ENCODE measurements at places on chromosomes 12 and 14. TPM values are rescaled to one million over a fixed set of nuclear protein-coding genes. Genes with fewer than 3 reads are reported as not detected.

DNA sequence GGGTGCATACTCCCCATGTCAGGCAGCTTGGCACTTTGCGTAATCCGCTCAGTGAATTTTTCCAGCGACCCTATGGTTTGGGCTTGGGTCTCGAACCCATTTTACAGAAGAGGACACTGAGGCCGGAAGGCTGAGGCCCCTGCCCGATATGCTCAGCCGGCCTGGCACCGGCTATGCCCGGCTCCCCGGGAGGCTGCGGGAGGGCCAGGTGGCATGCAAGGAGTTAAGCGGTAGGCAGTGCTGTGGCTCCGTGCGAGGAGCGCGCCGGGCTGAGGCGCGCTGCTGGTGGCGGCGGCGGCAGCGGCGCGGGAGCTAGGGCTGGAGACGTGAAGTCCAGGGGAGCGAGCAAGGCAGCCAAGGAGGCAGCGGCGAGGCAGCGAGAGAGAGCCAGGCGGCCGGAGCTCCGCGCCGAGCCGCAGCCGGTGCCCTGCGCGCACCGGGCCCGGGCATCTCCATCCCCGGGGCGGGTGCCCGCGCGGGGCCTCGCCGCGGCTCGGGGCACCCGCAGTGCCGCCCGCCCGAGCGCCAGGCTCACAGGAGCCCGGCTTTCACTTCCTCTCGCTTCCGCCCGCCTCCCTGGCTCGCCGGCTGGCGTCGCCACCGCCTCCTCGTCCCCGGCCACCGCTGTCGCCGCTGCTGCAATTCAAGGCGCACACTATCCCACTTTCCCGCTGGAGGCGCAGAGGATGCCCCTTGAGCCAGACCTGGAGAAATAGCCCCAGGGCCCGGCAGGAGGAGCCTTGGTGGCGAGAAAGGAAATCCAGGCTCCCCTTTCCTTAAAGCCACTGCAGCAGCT, at the start of gene WSCD2:
WSCD2 (plus strand) TSS at position 272 of the 796 bp plus-strand sequence. CDS start 66,545 bp downstream, outside the sequence.
- DNase-seq: peak; percentile 76

DNA sequence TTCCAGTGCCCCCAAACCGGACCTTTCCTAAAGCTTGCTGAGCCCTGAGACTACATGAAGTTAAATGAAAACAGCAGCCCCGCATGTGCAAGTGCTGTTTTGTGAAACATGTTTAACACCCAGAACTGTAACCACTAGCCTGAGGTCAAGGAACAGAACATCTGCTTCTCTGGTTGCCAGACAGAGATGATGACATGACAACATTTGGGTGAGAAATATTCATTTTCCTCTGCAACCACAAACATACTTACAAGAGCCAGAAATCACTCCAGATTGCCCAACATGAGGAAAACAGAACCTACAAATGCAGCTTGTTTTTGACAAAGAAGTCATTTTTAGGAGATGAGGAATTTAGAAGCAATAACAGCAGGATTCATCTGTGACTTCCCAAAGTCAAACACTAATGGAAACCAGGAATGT, 110.4 kb downstream of the BCAT1 start:
- DNase-seq: peak; percentile 41

GRCh38 chr12:52007158-52007921, 594 bp downstream of the TAMALIN start:
- DNase-seq: no peak

GRCh38 chr14:65101631-65102440, 481 bp downstream of the MAX start:
- DNase-seq: no peak

DNA sequence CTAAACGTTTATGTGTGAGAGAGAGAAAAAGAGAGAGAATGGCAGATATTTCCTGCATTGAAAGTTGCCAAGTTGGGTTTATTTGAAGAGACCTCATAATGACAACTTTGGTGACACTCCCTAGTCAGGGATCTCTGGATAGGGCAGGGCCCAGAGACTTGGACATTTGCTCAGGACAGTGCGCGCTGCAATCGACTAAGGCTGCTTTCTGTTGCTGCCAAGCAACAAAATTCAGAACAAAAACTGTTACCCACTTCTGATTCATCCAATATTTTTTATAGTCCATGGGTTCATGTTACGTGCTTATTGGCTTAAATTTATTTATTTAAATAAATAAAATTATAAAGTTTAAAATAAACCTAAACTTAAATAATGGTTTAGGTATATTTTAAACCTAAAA, 34.2 kb downstream of the PTGER2 start:
- DNase-seq: no peak

DNA sequence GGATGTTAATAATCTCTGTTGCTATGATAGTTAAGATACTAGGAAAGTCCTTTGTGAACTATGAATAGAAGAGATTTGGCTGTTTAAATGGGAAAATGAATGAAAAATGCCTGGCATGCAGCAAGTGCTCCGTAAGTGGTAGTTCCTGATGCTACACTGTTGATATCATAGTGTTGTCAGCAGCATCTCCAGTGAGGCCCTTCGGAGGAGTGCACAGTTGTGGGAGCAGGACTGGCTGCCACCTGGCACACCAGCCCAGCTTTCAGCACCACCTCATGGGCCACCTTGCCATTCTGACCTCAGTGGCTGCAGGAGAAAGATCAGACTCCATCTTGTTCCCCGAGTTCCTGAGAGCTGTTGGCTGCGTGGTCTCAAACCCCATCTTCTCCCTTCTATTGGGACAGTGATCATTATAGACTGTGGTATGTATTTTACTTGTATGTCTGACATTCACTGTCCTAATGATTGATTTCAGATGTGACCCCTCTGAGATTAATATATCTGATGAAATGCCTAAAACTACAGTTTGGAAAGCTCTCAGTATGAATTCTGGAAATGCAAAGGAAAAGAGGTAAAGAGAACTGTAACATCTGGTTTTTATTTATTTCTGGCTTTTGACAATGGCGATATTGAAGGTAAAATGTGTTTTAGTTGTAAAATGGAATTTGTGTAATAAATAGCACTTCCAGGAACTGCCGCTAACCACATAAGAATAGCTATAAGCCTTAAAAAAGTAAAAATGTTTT, 80.9 kb downstream of the SLC4A8 start:
- no peak for DNase-seq

DNA sequence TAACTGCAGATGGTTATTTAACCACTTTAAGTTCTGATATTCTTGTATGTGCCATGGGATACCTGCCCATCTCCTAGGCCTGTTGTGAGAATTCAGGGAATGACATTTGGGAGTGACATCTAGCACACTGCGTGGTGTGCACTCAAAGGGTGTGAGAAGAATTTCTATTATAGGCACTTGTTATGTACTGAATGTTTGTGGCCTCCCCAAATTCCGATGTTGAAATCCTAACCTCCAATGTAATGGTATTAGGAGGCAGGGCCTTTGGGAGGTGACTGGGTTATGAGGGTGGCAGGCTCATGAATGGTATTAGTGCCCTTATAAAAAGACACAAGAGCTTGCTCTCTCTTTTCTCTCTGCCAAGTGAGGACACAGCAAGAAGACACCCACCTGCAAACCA, 27.6 kb downstream of the VCPKMT start:
- DNase-seq: no peak

GRCh38 chr12:66144791-66145754, 14.5 kb upstream of the LLPH start:
- peak; percentile 71 for DNase-seq

GRCh38 chr12:132384916-132385774, 55.8 kb upstream of the GALNT9 start:
- DNase-seq: no peak

GRCh38 chr12:65951697-65952096, 127.4 kb downstream of the HMGA2 start:
- no peak for DNase-seq

DNA sequence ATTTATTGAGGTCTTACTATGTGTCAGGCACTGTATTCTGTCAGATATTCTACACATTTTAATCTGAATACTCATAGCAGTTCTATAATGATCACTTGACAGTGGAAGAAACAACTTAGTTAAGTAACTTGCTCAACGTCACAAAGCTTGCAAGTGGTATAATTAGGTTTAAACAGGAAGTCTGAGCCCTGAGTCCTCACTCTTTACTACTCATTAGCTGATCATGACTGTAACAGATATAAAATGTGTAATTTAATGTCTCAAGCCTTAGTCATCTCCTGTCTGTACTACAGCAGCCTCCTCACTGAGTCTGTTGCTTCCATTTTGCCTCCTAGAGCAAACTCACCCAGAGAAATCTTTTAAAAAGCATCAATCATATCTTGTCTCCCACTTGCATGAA, 38.9 kb downstream of the PPP4R4 start:
- peak; percentile 6 for DNase-seq

GRCh38 chr12:124426594-124427555, 132.0 kb downstream of the RFLNA start:
- DNase-seq: no peak

DNA sequence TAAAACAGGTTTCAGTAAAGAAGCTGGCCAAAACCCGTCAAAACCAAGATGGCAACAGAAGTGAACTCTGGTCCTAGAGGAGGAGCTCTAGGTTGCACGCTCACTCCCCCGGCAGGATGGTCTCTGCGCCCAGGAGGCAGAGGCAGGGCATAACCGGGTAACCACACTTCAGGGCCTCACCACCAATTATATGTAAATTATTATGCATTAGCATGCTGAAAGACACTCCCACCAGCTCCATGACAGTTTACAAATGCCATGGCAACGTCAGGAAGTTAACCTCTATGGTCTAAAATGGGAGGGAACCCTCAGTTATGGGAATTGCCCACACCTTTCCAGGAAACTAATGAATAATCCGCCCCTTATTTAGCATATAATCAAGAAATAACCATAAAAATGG, 20.1 kb upstream of the SLC6A12 start:
- DNase-seq: no peak

DNA sequence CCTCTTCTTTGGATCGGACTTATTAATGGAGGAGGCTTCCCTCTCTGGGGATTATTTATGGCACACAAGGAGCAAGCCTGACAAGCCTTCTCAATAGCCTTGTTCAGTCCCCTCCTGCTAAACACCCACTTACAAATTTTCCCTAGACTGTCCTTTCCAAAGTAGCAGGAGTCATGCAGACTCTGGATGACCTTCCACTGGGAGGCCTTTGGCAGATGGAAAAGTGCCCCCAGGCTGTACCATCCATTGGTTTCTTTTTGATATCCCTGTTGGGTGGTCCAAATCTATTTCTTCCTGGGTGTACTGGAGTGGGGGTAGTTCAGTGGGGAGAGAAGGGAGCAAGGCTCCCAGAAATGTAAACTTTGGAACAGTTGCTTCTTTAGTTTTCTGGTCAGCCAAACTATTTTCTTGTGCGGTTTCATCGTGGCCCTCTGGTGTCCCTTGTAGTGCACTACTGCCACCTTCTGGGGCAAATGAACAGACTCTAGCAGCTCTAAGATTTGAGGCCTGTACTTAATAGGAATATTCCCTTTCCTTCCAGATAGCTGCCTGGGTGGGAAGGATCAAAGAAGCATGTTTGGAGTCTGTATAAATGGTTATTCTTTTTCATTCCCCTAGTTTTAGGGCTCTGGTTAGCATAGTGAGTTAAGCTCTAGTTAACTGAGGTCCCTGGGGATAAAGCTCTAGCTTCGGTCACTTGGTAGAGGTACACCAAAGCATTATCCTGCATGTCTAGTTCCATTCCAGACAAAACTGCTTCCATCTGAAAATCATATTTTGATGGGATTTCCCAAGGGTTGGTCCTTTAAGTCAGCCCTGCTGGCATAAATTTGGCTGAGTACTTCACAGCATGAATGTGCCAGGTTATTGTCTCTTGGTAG, 409.5 kb downstream of the SLC6A15 start:
- DNase-seq: peak; percentile 71

GRCh38 chr12:110073049-110073831, 24.9 kb upstream of the C12orf76 start:
- no peak for DNase-seq

The NGB gene
- total RNA-seq: not detected

The CLBA1 gene
- total RNA-seq: 2.4 TPM

The GALNT6 gene
- not detected for total RNA-seq
